HS-27A (cell line): ENCODE measurements at places on chromosomes 11 and 22.

DNA sequence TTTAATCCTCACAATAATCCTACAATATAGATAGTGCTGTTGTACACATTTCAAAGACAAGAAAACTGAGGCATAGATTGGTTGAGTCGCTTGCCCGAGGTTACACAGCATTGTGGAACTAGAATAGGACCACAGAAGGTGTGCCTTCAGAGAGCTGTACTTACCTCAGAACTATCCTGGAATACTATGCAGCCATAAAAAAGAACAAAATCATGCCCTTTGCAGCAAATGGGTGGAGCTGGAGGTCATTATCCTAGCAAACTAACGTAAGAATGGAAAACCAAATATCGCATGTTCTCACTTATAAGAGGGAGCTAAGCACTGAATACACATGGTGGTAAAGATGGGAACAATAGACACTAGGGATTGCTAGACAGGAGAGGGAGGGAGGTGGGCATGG, 15.7 kb upstream of the NAV2 start:
- DNase-seq, result no peak

- peak; percentile 19 for DNase-seq
Measured at GRCh38 chr11:58392746-58393145, 13.9 kb downstream of the OR5B3 start.

GRCh38 chr11:103601225-103601846, 435.1 kb upstream of the DDI1 start:
- DNase-seq, result no peak

GRCh38 chr22:19410941-19411689, 20.4 kb downstream of the HIRA start:
- no peak for DNase-seq

DNA sequence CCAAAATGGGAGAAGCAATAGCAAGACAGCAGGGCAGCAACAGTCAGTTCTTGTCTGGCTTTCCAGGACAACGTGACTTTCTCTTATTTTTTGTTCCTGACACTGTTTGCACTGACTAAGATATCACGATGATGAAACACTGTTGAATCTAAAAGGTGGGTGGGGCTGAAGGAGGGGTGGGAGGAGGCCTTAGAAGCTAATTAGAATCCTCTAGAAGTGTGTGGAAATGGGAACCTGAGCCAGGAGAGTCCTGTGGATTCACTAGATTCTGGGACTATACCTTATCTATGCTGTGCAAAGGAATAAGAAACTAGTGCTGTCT, 300.3 kb downstream of the ST3GAL4 start:
- DNase-seq, result no peak

- no peak for DNase-seq
Measured at GRCh38 chr11:16987205-16987568, 27.0 kb downstream of the PLEKHA7 start.
